Left renal pelvis (tissue), 4 donors: ENCODE measurements at places on chromosomes 1 and 21. TPM values are rescaled to one million over a fixed set of nuclear protein-coding genes. Genes with fewer than 3 reads are reported as not detected.

GRCh38 chr1:47013293-47013692 lies 10.2 kb upstream of the CYP4X1 start:
- DNase-seq = no peak

- DNase-seq = no peak
These were observed 43.1 kb downstream of the SCP2 start for GRCh38 chr1:52970149-52970548.

- no peak for DNase-seq
These were observed 144.9 kb upstream of the HOOK1 start for GRCh38 chr1:59669752-59670312.

GRCh38 chr21:39737376-39738000 lies 7.5 kb upstream of the IGSF5 start:
- no peak for DNase-seq

PLA2G2D gene
- not detected for polyA plus RNA-seq

PRRX1 gene
- 10.7 TPM for polyA plus RNA-seq

GRCh38 chr1:167602840-167603239 lies 27.2 kb upstream of the RCSD1 start:
- DNase-seq = no peak

- DNase-seq = no peak
These were observed 5.2 kb upstream of the PIGC start for GRCh38 chr1:172448995-172449584.

PLA2G5 gene
- not detected for polyA plus RNA-seq

GRCh38 chr1:116131866-116132605 lies 20.8 kb downstream of the MAB21L3 start:
- DNase-seq = no peak
